GM04503 (cell line): ENCODE measurements at places on chromosomes 2 and 18.

DNA sequence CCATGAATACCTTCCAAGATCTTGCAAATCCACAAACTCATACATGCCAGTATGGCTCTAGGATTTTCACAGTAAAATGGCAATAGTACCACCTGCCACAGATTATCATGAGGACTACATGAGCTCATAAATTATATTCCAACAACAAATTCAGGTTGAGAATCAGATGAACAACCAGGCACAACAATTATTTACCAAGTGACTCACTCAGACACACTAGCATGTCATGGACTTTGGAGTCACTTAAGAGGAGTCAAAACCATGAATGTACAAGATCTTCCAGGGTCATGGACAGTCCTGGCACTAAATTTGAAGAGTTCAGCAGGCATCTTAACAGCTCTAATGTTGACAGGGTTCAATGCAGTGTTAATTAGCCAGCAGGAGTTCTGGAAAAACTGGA lies 34.4 kb upstream of the BZW1 start:
- DNase-seq = no peak

DNA sequence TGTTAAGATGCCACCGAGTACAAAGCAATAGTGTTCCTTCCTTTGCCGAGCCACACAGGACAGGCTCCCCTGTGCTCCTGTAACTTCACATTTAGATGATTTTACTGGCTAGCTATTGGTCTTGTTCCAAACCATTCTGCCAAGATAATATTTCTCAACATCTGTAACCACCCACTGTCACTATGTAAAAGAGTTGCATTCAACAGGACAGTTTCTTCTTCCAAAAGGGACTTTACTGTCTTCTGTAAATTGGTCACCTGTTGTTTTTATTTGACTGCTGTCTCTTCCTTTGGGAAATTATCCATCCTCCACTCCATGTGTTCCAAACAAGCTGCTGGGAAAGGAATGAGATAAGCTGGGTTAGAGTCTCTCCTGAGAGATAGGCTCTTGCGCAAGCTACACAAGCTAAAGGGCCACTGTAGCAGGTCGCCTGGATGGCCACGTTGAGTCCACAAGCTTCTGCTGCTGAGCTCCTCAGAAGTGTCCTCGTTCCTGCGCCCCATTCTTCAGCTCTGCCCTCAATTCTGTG lies 14.4 kb upstream of the BZW1 start:
- DNase-seq = no peak

DNA sequence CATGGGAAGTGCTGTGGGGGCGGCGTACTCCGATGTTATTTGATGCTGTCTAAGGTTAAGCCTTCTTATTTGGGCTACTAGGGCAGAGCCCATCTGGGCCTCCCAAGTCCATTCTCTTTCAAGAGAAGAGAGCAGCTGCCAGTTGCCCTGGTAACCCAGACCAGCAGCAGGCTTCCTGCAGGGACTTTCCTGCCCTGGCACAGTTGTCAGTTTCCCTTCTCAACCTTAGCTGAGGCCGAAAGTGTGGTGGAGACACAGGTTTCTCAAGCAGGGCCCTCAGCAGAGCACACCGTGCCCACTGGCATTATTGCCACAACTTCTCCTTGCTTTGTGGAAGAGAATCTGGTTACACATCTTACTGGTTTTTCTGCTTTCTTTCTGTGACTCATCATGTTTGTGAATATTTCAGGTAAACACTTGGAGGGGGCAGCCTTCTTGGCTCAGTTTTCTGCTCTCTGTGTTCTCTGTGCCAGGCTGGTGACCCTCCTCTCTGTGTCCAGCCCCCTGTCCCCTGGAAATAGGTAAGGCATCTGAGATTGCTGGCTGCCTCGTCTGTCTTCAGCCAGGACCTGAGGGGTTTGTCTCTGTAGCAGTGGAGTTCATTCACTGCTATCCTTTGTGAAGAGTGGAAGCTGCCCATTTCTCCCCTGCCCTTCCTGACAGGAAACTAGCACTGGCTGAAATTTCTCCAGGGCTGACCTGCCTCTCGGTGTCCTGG lies 111.0 kb downstream of the B3GNT2 start:
- no peak for DNase-seq

DNA sequence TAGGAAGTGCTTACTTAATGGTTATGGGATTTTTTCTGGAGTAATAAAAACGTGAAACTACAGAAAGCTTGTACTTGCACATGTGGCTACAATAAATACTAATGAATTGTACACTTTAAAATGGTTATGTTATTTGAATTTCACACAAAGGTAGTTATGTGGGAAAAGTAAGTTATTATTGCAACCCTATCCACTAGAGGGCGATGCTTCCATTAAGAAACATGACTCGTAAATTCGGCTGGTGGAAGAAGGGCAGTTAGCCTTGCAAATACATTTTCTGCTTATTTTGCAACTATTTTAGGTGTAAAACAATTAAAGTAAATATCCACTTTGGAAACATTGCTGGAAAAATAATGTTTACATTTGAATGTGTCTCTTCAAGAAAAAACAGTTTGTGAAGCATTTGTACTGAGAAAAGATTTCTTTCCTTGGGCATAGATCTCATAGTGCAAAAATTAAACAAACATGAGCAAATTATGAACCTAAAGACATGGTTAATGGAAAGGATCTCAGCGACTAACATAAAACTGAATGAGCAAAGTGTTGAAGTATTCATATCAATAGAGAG lies 68.1 kb upstream of the CSRNP3 start:
- DNase-seq = peak; percentile 6

- no peak for DNase-seq
Observed at GRCh38 chr2:190875891-190876290, 4.7 kb upstream of the GLS start.

DNA sequence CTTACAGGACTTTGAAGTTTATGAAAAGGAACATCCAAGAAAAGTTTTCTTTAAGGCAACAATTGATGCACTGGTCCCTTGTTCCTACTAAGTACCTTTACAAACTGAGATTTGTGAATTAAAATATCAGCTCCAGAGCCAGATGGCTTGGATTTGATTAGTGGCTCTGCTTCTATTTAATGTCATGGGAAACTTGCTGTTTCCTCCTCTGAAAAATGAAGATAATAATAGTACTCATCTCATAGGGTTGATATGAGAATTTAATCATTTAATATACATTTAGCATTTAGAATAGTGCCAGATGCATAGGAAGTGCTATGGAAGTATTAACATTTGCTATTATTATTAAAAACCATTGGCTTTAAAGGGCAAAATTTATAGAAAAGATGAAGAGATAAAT lies 2.6 kb upstream of the GAREM1 start:
- no peak for DNase-seq

DNA sequence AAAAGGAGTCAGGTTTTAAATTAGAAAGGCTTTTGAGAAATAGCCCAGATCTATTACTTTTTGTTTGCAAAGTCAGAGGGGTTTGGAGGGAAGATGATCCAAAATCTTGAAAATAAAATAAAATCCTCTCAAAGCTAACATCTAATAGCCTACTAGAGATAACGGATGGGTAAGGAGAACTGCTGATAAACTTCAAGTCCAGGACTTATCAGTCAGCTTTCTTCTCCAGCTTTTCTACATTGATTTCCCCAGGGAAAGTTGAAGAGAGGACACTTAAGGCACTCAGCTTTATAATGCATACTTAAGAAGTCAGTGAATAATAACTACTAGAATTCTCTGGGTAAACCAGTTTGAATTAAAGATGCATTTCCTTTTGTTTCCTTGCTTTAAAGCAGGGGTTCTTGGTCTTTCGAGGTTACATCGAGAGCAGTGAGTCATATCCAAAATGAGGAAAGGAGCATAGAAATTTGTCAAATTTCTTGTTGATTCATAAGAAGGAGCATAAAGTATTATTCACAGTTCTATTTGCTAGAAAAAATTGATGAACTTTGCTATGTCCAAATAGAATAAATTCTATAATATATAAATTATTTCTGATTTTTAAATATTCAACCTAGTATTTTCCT lies 43.2 kb upstream of the ITPRID2 start:
- no peak for DNase-seq

DNA sequence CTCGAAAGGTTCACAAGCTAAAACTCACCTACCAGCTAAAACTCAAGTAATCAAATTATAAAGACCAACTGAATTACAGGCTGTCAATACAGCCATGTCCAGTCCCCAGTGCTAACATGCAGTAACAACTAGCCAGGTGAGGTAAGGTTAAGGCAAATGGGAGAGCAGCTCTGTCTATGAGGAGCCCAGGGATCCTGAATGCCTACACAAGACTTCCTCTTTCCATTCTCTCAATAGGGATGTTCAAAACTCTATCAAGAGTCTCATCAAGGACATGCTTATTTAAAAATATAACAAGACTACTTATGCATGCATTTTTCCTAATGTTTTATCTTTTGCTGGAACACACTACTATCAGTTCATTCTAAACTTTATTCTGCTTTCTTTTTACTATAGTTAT lies 20.4 kb downstream of the REV1 start:
- DNase-seq = no peak

DNA sequence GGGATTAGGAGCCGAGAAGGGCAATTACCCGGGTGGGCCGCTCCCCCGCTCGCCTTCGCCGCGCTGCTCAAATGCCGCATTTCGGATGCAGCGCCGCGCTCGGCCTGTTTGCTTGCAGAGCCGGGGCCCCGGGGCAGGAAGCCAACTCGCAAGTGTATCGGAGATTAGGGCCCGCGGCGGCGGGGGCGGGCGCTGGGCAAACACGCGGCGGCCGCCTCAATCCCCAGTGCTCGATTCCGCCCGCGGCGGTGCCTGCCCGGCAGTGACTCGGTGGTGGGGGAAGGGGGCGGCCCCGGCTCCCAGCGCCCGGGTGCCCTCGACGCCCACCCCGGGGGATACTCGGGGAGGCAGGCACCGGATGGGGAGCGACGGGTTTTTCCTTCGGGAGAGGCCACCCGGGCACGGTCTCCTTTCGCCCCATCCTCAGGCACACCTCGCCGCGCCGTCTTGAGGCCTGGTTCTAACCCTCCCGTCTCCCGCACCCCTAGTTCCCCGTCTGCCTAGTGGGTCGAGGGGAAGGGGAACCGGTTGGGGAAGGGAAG lies 26.6 kb upstream of the NOTO start:
- DNase-seq = no peak

DNA sequence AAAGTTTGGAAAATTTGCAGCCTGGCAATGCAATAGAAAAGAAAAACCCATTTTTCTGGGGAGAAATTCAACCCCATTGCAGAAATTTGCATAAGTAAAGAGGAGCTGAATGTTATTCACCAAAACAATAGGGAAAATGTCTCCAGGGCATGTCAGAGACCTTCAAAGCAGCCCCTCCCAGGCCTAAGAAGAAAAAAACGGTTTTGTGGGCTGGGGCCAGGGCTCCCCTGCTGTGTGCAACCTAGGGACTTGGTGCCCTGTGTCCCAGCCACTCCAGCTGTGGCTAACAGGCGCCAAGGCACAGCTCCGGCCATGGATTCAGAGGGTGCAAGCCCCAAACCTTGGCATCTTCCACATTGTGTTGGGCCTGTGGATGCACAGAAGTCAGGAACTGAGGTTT lies 224.5 kb downstream of the TXNL1 start:
- DNase-seq = no peak

DNA sequence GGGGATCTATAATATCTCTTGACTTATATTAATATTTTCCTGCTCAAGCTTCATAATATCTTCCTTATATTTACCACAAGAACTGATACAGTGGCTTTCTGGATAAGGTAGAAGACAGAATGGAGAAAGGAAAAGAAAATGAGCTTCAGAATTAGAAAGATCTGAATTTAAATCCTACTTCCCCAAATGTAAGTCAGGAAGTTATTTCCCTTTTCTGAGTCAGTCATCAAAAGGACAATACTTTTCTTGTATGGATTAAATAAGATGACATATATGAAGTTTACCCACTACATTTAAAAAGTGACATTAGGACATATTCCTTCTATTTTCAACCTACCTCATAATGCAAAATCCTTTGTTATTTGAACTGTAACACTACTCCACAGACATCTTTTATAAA lies 19.0 kb downstream of the KRCC1 start:
- DNase-seq = no peak

- no peak for DNase-seq
Observed at GRCh38 chr2:96579422-96579821, 42.9 kb downstream of the ARID5A start.
